Dorsolateral prefrontal cortex (tissue), 122 donors: ENCODE measurements at places on chromosomes 7 and 10.

DNA sequence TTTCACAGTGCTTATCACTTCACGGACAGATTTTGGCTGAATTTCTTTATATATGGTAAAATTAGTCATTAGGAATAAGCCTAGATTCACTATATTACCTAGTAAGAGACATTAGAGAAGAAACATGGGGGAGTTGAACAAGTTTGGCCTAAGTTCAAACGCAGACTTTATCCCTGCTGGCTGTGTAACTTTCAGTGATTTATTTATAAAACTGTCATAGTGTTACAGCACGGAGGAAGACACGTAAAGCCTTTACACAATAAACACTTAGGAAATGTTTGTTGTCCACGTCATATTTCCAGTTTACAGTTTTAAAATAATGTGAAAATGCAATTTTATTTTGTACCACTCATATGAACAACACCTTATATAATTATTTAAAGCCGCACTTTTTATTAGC is 661.5 kb downstream of the MAGI2 start:
- DNase-seq: no peak

GRCh38 chr7:96136600-96137239 is 185.2 kb downstream of the SLC25A13 start:
- DNase-seq: no peak

GRCh38 chr10:44571701-44572100 is 186.8 kb upstream of the CXCL12 start:
- DNase-seq: no peak

DNA sequence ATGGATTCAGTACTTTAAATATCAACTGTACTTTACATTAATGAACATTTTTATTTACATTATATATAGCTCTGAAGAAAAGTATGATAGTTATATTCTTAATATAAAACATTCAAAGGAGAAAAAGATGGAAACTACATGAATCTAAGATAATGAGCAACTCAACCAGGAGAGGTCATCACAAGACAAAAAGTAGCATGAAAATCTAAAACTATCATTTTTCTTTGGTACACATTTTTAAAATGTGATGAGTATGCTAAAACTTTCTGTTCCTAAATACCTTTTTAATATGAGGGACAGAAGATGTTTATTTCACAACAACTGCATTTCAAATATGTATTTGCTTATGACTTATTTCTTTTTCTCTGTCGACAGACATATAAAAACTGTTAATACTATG is 2.4 kb downstream of the CNTNAP2 start:
- no peak for DNase-seq

- no peak for DNase-seq
These were observed 73.2 kb downstream of the POT1 start for GRCh38 chr7:124856299-124856888.

DNA sequence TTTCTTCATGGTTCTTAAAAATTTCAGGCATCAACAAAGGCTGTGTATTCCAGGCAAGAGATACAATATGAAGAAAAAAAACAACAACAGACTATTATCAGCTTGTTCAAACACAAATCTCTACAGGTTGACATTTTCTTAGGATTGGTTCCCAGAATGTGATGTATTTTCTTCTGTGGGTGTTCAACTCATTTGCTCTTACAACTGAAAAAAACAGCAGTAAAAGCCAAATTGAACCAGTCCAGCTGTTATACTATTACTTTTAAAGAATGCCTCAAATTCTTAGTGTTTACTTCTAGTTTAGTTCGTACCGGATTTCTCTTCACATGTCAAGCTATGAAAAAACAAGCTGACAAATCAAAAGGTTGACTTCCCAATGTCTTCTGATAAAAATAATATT is 60.7 kb downstream of the CNTNAP2 start:
- DNase-seq: no peak

DNA sequence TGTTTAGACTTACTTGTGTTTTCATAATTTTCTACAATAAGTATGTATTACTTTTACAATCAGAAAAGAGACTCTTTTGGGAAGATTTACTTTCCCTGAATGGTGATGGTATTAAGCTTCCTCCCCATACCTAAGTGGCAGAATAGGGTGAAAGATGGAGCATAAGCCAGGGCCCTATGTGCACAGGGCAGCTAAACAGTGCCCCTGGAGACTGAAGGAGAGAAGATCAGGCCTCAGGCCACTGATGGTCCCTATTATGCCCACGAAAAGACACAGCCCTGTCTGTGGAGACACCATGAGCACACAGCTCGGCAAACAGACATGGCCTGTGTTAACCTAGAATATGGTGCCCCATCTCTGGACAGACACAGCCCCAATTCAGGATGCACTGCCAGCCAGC is 139.4 kb downstream of the OAT start:
- no peak for DNase-seq

DNA sequence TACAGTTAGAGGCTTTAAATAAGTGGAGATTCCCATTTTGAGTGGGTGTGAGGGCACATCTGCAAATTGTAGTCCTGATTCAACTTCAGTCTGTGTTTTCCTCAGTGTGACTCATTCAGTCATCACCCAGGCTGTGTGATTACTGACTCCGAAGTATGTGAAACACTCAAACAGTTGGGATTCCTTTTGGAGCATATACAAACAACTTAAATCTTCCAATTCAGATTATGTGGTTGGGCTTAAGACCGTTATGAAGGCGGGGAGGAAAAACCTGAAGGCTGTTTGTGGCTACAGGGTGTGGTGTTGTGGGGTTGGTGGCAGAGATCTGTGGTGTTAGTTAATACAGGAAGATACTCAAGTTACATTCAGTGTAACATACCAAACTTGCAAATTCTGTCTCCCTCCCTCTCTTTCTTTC is 259.7 kb upstream of the FERD3L start:
- DNase-seq: no peak

DNA sequence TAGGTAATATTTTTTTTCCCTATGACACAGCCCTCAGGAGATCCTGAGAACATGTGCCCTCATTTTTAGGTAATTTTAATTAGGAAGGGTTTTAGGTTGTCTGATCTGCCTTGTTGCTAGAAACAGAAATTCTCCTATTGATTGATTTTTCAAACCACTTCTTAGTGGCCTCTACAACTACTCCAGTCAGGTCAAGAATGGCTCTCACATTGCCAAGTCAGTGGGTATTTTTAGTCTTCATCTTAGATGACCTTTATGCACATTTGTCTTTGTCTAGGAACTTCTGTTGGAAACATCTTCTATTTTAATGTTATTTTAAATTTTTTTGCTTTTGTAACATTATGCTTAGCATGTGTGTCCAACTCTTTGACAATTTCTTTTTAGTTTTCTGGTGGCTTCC is 162.3 kb downstream of the MLLT10 start:
- no peak for DNase-seq
